CD4-positive, alpha-beta T cell treated with Interleukin-17A for 1 hour (primary cell): ENCODE measurements at places on chromosomes 12 and 14.

- DNase-seq: no peak
Measured at GRCh38 chr12:88132392-88132791, 9.5 kb downstream of the CEP290 start.

DNA sequence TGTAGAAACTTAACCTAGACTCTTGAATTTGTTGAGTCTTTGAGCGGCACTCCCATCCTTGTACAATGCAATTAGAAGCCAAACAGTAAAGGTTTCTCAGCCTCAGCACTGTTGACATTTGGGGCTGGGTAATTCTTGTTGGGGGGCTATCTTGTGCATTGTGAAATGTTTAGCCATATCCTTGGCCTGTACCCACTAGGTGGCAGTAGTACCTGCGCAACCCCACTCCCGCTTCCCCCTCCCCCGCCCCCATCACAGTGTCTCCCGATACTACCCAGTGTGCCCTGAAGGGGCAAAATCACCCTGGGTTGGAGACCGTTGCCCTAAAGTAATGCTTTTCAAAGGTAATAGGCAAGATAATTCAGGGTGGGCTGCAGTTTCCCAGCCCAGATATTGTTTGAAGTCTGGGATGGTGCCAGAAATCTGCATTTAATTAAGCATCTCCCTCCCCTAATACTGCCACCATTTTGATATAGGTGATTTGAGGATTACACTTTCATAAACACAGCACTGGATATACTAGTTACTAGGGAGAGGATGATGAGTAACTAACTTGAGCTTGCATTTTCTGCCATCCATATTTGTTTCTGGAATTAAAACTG is 1.8 kb downstream of the COX6A1 start:
- DNase-seq: peak; percentile 86

GRCh38 chr12:54195080-54195736 is 6.4 kb upstream of the SMUG1 start:
- DNase-seq: no peak

DNA sequence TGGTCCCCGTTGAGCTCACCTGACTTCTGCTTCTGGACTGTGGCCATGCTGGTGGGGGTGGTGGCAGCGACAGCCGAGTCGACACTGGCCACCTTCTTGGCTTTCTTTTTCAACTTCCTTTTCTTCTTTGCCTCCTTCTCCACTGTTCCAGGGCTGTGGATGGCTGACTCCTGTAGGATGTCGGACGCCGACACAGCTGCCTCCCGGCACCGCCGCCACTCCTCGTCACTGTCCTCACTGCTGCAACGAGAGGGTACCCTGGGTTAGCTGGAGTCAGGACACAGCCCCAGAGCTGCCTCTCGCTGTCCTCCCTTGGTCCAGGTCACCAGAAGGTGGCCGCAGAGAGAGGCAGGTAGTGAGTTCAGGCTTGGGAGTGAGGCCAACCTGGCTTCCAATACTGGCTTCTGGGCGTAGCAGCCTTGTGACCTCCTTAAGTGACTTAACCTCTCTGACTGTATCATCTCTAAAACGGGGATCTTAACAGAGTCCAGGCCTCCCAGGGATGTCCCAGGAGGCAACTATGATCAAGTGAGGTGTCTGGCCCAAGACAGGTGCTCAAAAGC is 12.0 kb downstream of the C12orf43 start:
- no peak for DNase-seq

GRCh38 chr12:121325922-121326396 is 26.3 kb downstream of the ANAPC5 start:
- no peak for DNase-seq

DNA sequence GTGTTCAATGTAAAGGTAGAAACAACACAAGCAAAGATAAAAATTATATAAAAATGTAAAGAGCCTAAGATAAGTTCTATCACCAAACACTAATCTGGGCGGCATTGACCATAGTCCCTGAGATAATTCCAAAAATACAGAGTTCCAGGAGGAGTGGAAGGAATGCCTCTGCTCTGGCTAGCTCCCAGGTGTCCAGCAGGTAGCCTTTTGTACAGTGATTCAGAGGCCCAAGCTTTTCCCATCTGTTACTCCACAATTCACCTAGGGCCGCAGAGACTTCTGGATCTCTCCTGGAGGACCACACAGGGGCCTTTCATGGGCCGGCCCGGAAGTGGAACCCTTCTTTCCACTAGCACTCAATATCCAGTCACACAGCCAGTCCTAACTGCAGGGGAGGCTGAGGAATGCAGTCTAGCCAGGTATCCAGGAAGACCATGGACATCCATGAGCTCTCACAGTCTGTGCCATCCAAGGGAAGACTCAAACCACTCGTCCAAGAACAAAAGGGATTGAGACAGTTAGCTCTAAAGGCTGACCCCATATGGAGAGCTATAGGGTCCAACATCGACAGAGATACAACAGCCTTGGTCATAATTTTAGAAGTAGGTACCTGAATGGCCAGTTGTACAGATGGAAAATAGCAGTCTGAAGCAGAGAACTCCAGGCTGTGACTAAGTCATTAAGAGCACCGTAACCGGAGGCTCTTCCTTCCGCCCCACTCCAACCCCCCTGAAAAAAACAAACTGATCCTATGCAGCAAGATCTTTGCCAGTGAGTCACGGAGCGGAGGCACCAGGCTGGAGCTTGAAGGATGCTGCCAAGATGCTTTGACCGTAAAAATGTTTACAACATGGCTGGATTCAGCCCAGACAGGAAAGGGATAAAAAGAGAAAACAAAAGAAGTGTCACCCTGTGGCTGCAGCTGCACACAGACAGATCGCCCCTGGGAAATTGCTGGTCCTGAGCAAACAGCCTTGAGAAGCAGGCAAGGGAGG is 204.8 kb downstream of the NUAK1 start:
- no peak for DNase-seq

DNA sequence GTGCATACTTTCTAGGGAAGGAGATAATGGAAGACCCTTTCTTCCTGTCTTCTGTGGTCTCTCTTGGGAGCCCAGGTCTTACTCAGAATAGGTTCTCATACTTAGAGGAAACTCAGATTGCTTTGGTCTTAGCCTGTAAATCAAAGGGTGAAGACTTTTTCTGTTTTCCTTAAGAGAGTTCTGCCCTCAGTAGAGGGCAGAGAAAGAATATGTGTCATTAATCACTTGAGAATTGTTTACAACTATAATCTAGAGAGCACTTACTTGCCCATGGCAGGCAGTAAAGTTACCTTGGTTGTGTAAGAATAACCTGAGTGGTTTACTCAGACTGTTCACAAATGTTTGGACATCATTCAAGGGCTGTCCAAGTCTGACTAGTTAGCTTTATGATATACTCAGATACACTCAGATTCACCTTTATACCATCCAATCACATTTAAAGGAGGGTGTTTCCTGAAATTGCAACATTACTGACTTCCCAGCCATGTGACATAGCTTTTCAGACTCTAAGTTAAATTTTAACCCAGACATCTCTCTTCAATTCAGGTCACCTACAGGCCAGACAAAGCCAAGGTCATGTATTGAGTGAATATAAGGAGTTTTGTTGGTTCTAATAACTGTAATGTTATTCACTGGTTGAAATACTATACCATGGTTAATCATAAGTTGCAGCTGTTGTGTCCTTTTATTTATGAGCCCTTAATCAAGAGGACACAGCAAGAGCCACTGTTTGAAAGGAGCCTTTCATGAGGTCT is 372.2 kb downstream of the RAD51B start:
- no peak for DNase-seq

DNA sequence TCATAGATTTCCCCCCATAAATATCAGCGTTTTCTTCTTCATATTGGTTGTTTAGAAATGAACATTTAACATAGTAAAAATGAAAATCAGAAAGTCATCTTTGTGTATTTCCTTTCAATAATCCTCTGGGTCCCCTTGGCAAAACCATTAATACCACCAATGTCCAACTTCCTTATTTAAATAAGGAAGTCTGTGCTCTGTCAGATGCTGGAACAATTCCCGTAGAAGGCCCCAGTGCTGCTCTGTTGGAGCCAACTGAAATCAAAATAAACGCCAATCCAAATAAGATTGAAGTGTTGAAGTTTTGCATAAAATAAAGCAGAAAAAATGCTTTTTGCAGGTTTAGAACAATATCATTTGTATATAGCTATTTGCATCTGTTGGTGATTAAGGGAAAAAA is 93.1 kb downstream of the PPM1H start:
- DNase-seq: no peak

- DNase-seq: no peak
Measured at GRCh38 chr12:103897316-103897715, 32.9 kb upstream of the HSP90B1 start.

- DNase-seq: no peak
Measured at GRCh38 chr14:100634026-100634425, 46.8 kb upstream of the BEGAIN start.

GRCh38 chr12:67621926-67622325 is 26.6 kb upstream of the DYRK2 start:
- no peak for DNase-seq

DNA sequence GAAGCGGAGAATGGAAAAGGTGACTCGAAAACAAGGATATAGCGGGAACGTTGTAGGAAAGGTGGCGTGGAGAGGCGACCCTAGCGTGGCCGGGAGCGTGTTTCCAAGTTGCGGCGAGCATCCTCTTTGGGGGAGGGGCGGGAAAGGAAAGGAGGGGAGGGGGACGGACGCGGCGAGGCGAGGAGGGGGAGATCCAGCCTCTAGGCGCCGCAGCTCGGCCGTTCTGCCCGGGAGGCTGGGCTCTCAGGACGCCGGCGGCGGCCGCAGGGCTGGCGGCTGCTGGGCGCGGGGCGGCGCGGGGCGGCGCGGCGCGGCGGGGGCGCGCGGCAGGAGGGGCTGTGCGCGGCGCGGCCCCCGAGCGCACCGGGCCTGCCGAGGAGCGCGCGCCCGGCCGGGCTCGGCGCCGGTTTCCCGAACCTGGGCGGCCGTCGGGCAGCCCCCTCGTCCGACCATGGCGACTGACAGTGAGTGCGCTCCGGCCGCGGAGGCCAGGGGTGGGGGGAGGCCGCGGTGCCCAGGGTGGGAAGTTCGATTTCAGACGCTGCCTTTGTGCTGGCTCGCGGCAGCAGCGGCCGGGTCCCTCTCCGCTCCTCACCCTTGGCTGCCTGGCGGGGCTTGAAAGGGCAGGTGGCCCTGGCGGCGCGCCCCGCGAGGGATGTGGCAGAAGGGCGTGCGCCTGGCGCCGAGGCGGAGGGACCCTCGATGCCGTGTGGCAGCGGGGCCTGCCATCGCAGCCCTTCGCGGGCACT is 50.3 kb downstream of the SNAPC1 start:
- DNase-seq: no peak

DNA sequence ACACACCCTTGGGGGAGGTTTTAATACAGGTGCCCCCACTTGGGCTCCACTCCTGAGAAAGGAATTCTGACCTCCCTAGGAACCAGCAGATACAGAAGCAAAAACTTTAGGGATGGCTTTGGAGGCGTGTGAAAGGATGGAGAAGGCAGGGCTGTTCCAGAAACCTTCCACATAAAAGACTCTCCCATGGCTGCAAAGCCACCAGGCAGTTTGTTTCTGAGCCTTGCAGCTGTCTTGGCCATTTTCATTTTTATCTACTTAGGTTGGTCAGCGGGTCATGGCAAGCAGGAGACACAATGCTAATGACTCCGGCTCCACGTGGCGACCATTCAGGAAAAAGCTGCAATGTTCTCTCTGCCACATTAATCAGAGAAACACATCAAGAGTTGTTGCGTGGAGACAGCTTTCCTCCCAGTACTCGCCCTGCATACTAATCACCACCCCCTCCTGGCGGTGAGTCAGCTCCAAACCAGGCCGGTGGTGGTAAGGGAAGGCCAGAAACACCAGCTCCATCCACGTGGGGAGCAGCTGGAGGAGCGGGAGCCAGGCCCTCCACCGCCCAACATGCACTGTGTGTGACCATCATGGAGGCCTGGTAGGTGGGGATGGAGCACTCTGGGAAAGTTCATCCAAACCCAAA is 30.9 kb upstream of the IRF2BPL start:
- DNase-seq: peak; percentile 47

DNA sequence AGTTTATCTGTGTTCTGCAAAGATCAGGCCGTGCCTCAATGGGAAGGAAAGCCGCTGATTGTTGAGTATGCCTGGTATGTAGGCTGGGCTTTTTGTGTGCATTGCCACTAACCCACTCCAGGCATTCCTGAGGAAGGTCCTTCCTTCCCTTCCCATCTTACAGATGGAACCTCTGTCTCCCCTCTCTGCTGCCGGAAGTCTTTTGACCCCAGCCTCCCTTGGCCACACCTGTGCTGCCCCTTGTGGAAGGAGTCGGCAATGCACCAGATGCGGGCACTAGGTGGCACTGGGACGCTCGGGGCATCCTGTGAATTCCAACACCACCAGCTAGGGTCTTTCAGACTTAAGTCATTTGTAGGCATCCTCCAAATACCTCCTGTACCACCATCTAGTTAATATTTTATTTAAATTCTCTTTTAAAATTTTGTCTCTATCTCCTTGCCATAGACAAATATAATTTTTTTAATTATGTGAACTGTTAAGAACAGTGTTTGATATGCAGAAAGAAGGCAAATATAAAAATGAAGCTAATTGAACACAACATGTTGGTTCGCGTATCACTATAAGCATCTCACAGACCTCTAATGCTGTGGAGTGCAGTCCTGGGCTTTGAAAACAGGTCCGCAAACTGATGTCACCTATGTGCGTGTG is 99.6 kb downstream of the RIN3 start:
- peak; percentile 69 for DNase-seq

DNA sequence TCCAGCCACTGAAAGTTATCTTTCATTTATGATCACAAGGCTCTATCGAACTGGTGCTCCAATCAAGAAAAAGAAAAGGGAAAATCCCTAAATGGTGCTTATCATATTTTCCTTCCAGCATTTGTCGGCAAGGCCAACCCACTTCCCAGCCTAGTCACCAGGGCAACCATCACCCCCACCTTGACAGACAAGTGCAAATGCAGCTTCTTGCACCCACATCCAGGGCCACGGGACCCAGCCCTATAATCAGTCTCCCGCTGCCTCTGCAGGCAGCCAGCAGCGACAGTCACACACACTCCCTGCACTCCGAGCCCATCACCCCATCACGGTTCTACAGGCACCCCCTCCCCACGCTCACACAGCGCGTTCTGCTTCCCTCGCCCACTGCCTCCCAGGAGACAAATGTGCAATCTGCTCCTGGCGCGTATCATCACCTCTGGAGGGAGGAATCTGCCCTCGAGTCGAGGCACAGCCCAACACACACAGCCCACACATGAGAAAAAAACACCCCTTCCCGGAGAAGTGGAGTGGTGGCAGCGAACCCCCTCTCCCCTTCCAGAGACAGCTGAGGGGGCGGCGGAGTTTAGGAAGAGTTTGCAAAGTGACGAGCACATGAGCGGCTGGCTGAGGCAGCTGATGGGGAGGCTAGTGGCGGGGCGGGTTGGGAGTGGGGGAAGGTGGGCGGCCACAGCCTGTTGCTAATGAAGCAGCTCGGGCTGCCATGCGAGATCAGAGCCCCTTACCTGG is 9.3 kb upstream of the PPP4R4 start:
- DNase-seq: no peak

DNA sequence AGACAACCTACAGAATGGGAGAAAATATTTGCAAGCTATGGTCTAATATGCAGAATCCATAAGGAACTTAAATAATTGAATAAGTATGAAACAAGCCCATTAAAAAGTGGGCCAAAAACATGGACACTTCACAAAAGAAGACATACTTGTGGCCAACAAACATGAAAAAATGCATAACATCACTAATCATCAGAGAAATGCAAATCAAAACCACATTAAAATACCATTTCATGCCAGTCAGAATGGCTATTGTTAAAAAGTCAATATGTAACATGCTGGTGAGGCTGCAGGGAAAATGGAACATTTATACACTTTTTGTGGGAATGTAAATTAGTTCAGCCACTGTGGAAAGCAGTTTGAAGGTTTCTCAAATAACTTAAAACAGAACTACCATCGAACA is 945.4 kb upstream of the FLRT2 start:
- DNase-seq: no peak

- peak; percentile 73 for DNase-seq
Measured at GRCh38 chr12:26113853-26114719, 10.8 kb downstream of the BHLHE41 start.

- DNase-seq: no peak
Measured at GRCh38 chr12:54298904-54299303, 1.9 kb downstream of the NFE2 start.
